ENCODE measurements at places on chromosomes 11 and 22.

- DNase-seq: no peak
These were observed 3.0 kb downstream of the CXCR5 start for GRCh38 chr11:118886681-118887111.

DNA sequence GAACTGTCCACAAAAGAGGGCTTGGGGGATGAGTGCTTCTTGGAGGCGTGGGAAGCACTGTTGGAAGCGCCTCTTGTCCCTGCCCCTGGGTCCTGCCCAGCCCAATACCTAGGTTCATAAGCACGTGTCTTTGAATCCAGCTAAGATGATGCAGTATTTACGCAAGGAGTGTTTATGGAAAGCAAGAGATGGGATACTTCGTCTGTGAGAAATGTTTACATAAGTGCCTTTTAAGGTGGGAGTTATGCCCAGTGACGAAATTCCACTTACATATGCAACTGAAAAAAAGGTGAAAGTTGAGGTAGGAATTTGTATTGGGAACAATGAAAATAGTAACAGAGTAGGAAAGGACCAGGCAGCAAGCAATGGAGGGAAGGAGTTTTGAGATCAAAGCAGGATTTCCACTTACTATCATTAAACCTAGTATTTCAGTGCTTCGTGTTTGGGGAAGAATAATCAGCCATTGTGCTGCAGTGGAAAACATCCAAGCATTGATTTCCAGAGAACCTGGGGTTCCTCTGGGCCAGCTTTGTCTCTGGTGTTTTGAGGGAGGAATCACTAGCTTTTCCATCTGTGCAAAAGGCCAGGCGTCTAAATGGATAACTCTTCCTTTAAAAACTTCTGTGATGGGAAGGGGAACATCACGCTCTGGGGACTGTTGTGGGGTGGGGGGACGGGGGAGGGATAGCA, 115.3 kb upstream of the TTC12 start:
- DNase-seq: no peak

- no peak for DNase-seq
These were observed 11.1 kb downstream of the NAV2 start for GRCh38 chr11:19723572-19724342.

DNA sequence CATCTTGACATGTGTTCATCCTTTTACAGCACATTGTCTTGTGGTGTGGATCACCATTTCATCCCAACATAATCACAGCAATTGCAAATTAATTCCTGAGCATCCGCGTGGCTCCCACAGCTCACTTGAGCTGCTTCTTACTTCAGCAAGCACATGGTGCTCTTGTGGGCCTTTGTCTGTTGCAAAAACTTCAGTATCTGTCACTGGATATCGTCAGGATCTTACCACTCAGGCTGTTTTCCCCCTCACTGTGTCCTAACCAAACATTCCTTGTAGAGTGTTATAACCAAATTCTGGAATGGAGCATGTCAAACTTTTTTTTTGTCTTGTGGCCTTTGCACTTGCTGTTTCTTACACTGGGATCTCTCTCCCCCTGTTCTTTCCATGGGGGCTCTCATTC, 683.1 kb upstream of the ARHGAP42 start:
- no peak for DNase-seq

GRCh38 chr11:86692746-86693145, 20.3 kb upstream of the ME3 start:
- DNase-seq: no peak

Data from NCI-H1436 (cell line).